Fibroblast of the aortic adventitia (primary cell): ENCODE measurements at places on chromosomes 7 and 10. TPM values are rescaled to one million over a fixed set of nuclear protein-coding genes. Genes with fewer than 3 reads are reported as not detected.

The SPDYE16 gene
- 0.09 and 0.33 TPM in 2 replicates for total RNA-seq

The FXYD4 gene
- total RNA-seq, result not detected in 2 replicates

The AKR1C2 gene
- total RNA-seq, result 48.2 and 376 TPM in 2 replicates

The FAM25G gene
- total RNA-seq, result not detected in 2 replicates

The TMEM270 gene
- total RNA-seq, result not detected in 2 replicates

The USP6NL gene
- 8.3 and 15.2 TPM in 2 replicates for total RNA-seq

The TMEM273 gene
- total RNA-seq, result 0.57 TPM in 1 of 2 replicates, not detected in the other

The NANOS1 gene
- total RNA-seq, result 2.1 and 2.7 TPM in 2 replicates
